ENCODE measurements at places on chromosomes 13 and 19.

GRCh38 chr19:8611877-8612806 is 1.6 kb upstream of the ADAMTS10 start:
- DNase-seq: no peak

GRCh38 chr19:14146789-14147216 is 10.4 kb upstream of the ASF1B start:
- no peak for DNase-seq

- DNase-seq: no peak
These were observed 16.5 kb downstream of the NFIX start for GRCh38 chr19:13011653-13012389.

DNA sequence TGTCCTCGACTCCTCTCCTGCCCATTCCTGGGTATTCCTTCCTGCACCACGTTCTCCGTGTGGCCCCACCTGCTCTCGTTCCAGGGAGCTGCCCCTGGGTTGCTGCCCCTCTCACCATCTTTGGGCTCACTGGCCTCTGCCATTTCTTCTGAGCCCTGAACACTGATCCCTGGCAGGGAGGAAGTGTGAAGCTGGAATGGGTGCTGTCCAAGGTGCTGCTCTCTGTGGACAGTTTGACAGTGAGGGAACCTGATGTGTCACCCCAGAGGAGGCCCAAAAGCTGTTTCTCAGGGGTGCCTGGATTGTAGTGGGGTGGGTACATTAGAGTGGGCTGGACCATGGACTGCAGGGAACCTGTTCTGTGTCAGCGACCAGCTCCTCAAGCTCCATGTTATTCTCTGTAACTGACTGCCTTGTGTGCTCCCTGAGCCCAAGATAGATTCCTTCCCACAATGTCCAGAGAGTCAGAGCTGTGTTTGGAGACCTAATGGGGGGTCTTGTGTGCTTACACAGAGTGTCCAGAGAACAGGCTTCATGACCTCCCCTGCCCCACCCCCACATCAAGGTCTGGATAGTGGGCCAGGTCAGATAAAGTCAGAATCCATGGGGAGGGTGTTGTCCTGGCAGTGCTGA is 7.2 kb upstream of the CEACAM8 start:
- DNase-seq: no peak

- DNase-seq: peak; percentile 64
These were observed 4.6 kb upstream of the SSBP4 start for GRCh38 chr19:18414504-18415177.

- no peak for DNase-seq
These were observed 131.8 kb upstream of the WASF3 start for GRCh38 chr13:26425443-26426358.

DNA sequence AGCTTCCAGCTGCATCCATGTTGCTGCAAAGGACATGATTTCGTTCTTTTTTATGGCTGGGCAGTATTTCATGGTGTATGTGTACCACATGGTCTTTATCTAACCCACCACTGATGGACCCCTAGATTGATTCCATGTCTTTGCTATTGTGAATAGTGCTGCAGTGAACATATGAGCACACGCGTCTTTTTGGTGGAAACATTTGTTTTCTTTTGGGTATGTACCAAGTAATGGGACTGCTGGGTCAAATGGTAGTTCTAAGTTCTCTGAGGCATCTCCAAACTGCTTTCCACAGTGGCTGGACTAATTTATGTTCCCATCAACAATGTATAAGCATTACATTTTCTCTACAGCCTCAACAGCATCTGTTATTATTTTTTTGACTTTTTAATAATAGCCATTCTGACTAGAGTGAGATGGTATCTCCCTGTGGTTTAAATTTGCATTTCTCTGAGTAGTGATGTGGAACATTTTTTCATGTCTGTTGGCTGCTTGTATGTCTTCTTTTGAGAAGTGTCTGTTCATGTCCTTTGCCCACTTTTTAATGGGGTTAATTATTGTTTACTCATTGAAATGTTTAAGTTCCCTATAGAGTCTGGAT is 6.8 kb upstream of the UBE2L5 start:
- DNase-seq: no peak

GRCh38 chr19:3113100-3114017 is 19.2 kb downstream of the GNA11 start:
- no peak for DNase-seq

DNA sequence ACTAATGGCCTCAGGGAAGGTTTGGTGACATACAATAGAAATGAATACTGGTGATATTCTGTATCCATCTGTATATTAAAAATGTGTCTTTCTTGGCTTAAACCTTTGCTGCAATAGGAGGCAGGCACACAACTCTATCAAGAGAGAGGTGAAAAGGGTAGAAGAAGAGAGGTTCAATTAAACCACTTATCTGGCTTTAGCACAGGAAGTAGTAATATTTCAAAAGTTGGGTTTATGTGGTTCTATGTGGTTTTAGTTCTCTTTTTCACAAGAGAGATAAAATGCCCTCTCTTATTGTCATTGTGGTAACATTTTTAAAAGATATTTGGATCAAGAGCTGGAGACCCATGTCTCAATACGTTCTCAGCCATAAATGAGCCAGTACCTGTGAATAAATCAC is 146.2 kb upstream of the FNDC3A start:
- DNase-seq: no peak

- no peak for DNase-seq
These were observed 37.5 kb upstream of the TM9SF2 start for GRCh38 chr13:99463646-99464397.

All from upper lobe of right lung (tissue), 1 donor.